ENCODE measurements at places on chromosomes 2 and 18.

GRCh38 chr2:238638100-238638981 is 209.5 kb upstream of the TWIST2 start:
- DNase-seq: no peak

DNA sequence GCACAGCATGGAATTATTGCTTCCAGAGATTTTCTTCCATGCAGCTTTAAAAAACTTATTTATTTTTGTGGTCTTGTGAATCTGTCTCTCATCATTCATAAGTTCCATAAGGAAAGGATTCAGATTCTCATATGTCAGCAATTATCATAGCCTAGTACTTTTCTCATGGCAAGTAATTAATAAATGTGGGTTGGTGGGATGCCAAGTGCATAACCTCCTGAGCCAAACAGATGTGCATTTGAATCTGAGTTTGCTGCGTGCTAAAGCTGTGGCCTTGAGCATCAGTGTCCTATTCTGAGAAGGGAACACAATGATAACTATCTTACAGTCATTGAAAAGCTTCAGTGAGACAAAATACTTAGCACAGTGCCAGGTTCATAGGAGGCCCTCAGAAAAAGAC is 331.9 kb downstream of the PDE11A start:
- no peak for DNase-seq

DNA sequence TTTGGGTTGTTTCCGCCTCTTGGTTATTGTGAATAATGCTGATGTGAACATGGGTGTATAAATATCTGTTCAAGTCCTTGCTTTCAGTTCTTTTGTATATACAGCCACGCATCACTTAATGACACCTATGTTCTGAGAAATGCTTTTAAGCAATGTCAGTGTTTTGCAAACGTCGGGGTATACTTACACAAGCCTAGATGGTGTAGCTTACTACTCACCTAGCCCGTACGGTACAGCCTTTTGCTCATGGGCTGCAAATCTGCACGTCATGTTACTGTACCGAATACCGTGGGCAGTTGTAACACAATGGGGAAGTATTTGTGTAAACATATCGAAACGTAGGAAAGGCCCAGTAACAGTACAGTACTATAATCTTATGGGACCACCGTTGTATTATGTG is 12.4 kb downstream of the RALB start:
- DNase-seq: no peak

GRCh38 chr2:44237221-44237620 is 38.1 kb upstream of the SLC3A1 start:
- no peak for DNase-seq

DNA sequence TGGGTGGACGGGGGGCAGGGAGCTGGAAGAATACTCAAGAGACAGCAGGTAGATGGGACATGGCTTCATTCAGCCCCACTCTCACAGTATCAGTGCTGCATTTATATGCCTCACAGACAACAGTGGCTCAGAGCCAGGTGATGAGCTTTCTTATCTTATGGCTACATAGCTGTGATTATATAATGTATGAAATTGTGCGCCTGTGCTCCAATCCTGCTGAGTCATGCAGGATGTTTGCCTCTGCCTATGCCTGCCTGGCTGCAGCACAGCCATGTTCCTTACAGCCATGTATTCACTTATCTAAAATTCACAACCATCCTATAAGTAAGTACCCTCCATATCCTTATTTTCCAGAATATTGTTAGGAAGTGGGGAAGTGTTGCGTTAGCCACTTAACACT is 37.7 kb upstream of the RNF103 start:
- DNase-seq: no peak
